Posterior cingulate gyrus (tissue), 11 donors: ENCODE measurements at places on chromosomes 11 and 22.

- no peak for DNase-seq
Measured at GRCh38 chr11:31408201-31408600, 38.5 kb downstream of the DNAJC24 start.

DNA sequence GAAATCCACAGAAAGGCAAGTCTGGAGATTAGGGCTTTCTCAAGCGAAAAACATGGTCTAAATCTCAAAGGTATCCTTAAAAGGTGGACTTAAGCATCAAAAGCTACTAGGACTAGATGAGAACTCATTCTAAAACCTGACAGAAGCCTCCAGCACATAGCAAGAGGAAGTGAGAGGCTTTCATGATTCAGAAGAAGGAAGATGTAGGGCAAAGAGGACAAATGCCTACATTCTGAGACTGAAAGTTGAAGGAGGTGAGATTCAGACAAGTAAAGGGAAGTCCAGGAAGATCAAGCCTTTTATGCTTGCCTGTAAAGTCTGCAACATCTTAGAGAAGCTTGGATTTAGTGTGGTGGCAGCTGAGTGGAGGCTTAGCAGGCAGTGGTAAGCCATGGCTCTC, 98.9 kb downstream of the PGR start:
- DNase-seq: no peak

DNA sequence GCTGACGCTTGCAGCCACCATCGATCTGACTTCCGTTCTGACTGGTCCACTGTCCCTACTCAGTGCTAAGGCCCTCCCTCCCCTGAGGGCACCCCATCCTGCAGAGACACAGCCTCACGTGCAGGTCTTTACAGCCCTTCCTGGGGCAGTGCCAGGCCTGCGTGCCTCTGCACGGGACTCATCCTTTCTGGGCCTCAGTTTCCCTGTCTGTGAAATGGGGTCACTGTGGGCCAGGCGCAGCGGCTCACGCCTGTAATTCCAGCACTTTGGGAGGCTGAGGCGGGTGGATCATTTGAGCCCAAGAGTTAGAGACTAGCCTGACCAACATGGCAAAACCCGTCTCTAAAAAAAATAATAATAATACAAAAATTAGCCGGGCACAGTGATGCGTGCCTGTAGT, 17.8 kb upstream of the PARVG start:
- no peak for DNase-seq

DNA sequence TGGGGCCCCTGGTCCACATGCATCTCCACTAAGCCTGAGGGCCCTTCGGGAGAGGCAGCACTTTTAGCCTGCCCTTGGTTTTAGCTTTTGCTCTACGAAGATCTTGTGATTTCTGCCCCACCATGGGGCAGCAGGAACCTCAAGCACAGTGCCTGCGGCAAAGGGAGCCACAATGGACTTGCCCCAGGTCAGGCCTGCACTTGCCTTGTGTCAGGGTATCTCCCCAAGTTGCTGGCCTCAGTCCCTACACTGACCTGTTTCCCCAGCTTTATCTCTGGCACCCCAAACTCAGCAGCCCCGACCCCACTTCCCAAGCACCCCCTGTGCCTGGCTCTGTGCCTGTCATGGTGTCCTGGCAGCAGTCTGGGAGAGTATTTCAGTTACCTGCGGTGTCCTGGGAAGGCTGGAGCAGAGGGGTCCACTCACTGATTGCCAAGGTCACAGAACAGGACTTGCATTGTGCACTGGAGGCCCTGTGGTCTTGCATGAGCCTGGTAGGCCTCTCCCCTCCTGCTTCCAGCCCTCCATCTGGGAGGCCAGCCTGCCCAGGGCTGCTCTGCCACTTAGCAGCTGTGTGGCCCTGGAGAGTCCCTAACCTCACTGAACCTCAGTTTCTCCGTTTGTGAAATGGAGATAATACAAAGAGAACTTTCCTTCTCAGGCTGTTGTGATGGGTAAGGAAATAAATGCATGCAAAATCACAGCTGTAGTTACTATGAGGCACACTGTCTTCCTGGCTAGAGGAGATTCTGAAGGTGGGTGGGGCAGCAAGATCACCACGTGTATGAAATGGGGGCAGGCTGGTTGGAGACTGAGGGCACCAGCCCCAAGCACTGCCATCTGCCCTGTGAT, 3.6 kb upstream of the AIFM3 start:
- DNase-seq: no peak

GRCh38 chr22:49660794-49661781, 166.6 kb downstream of the BRD1 start:
- DNase-seq: peak; percentile 74

- no peak for DNase-seq
Measured at GRCh38 chr11:92297567-92298553, 73.2 kb downstream of the FAT3 start.
